Activated T-helper 1 cell treated with anti-CD3 and anti-CD28 coated beads, Interleukin-2, amount 50 U/mL, for 16 hours (primary cell): ENCODE measurements at places on chromosomes 4 and X.

GRCh38 chr4:105950701-105951100, 55.4 kb downstream of the NPNT start:
- no peak for DNase-seq

GRCh38 chrX:21658152-21658737, at the start of gene KLHL34:
Gene KLHL34, minus strand, starts transcription at chrX:21658330. Its CDS starts 542 bp downstream, at chrX:21657788.
- no peak for DNase-seq

DNA sequence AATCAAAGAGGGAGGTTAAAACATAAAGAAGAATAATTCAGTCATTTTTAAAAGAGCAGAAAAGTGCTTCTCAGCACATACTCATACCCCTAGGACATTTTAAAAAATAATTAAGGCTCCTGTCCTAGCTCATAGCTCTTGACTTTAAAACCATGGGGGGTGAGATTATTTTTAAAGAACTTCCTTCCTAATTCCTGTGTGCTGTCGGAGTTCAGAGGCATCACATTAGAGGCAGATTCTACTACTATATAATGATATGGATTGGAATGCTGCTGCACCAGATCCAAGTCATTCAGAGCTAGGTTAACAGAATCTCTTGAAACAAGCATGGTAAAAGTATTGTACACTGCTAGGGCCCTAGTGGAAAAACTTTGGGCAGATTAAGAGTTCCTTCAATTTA, 456.5 kb upstream of the ADGRL3 start:
- no peak for DNase-seq

GRCh38 chrX:26352891-26353430, 137.0 kb downstream of the MAGEB5 start:
- DNase-seq: no peak

GRCh38 chr4:180564448-180564847, 1678.8 kb upstream of the TENM3 start:
- DNase-seq: no peak

DNA sequence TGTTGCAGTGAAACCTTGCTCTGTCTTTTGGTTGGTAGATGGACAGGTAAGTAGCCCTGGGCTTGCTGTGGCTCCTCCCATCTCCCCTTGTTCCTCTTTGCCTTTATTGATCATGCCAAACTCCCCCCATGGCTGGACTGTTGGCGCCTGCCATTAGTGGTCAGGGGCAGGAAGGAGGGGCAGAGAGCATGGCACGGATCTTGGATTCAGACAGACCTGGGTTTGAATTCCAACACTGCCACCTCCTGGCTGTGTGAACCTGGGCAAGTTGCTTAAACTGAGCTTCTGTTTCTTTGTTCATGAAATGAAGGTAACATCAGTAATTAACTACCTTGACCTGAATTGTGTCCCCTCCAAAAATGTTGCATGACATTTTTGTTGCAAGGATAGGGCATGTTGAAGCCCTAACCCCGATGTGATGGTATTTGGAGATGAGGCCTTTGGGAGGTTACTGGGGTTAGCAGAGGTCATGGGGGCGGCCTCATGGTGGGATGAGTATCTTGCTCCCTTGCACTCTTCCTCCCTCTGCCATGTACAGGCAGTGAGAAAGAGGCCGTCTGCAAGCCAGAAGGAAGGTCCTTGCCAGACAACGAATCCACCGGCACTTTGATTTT, 6.0 kb downstream of the SLC2A9 start:
- no peak for DNase-seq

GRCh38 chrX:1502853-1503252, 34.1 kb downstream of the P2RY8 start:
- DNase-seq: no peak

- DNase-seq: peak; percentile 23
Measured at GRCh38 chr4:109560687-109561461, 828 bp downstream of the MCUB start.

- DNase-seq: no peak
Measured at GRCh38 chr4:30879855-30880598, 159.9 kb downstream of the PCDH7 start.

DNA sequence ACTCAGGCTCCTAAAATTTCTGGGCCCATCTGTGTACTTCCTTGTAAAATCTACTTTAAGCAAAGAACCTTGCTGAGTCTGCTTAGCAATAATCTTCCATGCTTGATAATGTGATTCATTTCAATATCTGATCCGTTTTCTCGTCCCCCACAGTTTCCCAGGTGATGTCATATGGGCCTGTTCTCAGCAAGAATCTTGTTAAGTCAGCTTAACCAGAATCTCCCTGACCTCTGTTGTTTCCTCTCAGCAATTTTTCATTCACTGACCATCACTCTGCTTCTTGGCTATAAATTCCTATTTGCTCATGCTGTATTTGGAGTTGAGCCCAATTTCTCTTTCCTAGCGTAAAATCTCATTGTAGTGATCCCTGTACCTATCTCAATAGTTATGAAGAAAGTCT, 13.9 kb downstream of the CSN2 start:
- no peak for DNase-seq

DNA sequence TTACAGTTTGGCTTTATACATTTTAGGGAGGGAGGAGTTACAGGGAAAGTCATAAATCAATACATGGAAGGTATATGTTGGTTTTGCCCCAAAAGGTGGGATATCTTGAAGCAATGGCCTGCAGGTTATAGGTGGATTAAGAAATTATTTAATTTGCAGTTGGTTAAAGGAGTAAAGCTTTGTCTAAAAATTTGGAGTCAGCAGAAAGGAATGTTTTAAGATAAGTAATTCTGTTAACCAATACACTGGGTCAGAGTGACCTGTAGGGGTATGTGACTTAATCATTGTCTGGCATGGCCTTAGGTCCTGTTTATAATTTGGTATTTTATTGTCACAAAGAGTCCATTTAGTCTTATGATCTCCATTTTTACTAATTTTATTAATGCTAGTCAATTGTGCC, 115.0 kb downstream of the AGTR2 start:
- no peak for DNase-seq

- no peak for DNase-seq
Measured at GRCh38 chrX:150581093-150581775, 12.8 kb downstream of the MTM1 start.

DNA sequence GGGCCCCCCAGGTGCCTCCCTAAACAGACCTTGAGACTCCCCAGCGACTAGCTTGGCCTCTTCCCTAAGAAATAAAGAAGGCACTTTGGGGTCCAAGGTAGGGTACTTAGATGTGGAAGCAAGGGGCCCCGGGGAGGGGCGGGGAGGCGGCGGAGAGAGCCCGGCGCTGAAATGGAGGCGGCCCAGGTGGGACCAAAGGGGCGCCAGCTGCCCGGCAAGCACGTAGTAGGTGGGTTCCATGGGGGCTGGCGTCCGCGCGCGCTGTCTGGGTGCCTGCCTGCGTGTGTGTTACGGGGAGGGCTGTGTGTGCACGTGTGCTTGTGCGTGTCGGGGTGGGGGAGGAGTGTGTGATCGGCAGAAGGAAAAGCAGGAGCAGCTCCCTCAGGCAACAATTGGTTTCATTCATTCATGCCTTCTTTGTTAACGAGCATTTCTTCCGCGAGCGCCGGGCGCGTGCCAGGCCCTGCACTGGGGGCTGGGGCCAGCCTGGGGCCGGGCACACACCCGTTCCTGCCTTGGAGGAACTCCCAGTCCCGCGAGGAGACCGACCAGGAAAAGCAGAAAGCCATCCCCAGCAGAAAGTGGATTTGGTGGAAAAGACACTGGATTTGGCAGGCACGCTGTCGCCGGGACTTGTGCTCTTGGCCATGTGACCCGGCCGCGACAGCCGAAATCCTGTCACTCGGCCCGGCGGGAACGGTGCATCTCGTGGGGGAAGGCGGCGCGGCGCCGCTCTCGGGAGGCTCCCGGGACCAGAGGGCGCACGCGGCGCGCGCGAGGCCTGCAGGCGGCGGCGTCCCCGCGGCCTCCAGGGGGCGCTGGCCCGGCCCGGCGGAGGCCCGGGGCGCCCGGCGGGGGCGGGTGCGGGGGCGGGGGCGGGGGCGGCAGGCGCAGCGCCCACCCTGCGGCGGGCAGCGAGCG, 3.3 kb upstream of the DUSP9 start:
- DNase-seq: no peak

- DNase-seq: no peak
Measured at GRCh38 chrX:140510895-140511295, 6.0 kb upstream of the SOX3 start.

DNA sequence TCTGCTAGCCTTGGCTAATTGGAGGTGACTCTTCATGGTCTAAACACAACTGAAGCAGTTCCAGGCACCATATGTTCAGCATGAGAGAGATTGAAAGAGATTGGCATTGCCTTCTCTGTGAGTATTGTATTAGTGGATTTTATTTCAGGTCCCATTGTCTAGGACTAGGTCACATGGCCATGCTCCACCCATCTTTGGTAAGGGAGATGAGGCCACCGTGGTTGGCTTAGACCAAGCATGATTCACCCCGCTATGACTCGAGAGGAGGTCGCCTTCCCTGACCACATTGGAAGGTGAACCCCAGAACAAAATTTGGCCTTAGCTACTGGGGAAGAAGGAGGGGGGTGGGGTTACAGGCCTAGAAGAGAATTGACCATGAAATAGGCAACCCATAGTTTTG, 109.9 kb upstream of the BCOR start:
- no peak for DNase-seq

- DNase-seq: no peak
Measured at GRCh38 chr4:74537459-74537858, 92.5 kb downstream of the AREG start.

DNA sequence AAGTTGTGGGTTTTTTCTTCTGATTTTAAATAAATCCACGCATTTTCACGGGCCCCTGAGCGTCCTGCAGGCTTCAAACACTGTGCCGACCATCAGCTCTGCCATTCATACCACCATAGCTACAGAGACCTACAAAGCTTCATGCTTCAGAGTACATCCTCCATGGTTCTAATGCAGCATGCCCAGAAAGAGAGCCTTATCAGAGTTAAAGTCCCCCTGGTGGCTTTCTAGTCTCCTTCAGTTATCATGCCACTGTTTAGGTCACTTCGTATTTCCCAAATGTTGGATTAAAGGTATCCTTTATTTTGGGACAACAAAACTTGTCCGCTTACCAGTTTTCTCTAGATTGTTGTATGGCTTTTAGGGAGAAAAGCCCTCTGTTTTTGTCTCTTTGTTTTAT, 66.7 kb upstream of the VCX2 start:
- no peak for DNase-seq

DNA sequence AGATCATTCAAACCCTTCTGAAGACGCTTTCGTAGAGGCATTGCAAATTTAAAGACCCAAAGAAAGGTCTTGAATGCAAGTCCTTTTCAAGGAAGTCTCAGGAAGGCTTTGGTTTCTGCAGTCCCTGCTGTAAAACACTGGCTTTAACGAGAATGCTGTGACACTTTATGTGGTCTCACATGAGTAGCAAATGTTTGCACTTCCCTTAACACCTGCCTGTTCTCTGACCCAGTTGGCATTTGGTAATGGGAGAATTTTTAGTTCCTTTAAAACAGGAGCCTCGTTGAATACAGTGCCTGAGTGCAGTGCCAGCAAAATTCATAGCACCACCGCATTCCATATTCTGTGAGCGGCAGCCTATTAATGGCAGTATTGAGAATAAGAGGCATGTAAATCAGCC, 330.5 kb upstream of the PRKX start:
- DNase-seq: no peak

DNA sequence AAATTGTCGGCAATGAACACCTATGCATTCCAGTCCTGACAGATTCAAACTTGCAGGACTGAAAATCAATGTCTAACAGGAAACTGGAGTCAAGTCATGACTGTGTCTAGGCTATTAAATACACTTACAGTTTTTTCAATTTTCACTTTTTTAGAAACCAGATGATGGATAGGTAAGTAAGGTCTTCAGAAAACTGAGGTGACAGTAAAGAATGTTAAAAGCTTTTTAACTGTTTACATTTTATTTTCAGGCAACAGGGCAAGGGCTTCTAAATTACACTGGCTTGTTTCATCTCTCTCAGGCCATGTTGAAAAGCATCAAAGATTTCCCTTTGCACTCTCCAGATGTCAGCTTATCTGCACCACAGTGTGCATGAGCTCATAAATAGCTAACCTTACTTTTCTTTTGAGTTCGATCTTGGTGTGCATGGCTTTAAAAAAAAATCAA, 65.2 kb downstream of the SEC24D start:
- no peak for DNase-seq

DNA sequence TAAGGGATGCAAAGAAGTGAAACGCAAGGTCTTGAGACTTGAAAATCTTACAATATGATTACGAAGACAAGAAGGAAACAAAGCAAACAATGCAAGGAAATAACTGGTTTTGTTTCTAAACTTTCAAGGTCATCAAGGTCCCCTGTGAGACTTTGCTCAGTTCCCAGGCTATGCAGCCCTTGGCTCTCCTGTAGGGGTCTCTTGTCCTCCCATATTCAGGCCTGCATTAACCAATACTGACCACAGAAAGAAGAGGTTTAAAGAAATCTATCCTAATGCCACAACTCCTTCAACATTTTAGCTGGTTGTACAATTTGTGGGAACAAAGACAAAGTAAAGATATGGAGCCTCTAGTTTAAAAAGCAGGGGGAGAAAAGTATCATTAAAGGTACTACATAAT, 209.2 kb downstream of the LHFPL1 start:
- no peak for DNase-seq

GRCh38 chr4:39637586-39638353, 895 bp downstream of the SMIM14 start:
- no peak for DNase-seq

DNA sequence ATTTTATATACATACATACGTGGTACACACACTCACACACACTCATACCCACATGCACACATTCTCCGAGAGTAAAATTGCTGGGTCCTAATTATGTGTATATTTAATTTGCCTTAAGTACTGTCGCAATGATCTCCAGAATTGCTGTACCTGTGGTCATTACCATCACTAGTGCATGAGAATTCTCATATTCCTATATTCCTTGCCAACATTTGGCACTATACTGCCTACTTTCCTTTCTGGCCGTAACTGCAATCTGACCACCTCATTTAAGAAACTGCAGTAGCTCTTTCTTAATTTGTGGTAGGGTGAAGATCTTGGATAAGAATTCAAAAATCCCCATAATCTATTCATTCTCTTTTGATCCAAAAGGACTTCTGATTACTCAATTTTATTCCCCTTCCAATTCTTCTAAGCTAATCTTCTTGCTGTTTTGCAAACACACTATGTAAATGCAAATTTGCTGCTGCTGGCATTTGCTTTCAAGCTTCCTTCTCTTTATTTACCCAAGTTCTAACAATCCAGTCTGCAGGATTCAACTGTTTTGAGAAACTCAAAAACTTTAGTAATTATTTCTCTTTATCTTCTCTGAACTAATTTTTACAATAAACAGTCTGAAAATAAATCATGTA, 45.1 kb downstream of the ASIC5 start:
- no peak for DNase-seq

GRCh38 chr4:74431113-74431826, 13.7 kb upstream of the AREG start:
- DNase-seq: no peak

DNA sequence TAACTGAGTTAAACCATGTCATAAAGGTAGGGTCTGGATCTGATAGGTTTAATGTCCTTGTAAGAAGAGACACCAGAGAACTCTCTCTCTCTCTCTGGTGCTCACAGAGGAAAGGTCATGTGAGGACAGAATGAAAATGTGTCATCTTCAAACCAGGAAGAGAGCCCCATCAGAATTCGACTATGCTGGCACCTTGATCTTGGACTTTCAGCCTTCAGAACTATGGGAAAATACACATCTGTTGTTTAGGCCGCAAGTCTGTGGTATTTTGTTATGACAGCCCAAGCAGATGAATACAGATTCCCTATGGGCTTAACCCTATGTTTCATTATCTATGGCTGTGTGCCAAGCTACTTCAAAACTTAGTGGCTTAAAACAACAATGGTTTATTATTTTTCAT, 105.5 kb upstream of the DDIT4L start:
- DNase-seq: no peak

GRCh38 chr4:133152330-133152821, 3.3 kb downstream of the PCDH10 start:
- no peak for DNase-seq

- DNase-seq: no peak
Measured at GRCh38 chrX:118129681-118130080, 13.1 kb upstream of the KLHL13 start.
